NCI-H69 (cell line): ENCODE measurements at places on chromosomes 7 and 10.

DNA sequence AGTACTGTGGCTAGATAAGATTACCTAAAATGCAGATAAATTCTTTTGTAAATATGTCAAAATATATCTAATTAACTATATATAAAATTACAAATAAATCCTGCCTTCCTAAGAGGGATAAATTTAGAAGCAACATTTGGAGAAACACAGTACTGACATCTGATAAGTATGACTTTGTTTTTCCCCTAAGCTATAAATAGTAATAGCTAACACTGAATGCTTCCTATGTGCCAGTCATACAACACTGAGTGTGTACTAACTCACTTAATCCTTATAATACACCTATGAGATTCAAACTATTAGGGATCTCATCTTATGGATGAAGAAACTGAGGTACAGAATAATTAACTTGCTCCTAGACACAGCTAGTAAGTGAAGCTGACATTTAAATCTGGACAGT, 733.4 kb downstream of the MAGI2 start:
- DNase-seq, result no peak

DNA sequence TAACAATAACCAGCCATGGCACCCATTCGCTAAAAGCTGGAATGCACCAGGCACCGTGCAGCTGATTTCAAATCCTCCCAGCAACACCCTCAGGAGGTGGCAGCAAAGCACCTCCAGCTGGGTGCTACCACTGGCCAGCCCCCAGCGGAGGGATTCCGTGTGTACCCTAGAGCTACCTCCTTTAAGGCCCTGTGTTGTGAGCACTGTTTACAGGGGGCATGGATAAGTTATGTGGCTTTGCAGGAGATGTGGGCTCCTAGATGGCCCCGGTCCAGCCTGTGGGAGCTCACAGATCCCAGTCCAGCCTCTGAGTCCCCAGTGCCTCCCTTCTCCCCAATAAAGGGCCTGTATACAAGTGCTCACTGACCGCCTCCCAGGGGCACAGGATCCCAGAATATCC, 27.1 kb downstream of the TNRC18 start:
- no peak for DNase-seq

DNA sequence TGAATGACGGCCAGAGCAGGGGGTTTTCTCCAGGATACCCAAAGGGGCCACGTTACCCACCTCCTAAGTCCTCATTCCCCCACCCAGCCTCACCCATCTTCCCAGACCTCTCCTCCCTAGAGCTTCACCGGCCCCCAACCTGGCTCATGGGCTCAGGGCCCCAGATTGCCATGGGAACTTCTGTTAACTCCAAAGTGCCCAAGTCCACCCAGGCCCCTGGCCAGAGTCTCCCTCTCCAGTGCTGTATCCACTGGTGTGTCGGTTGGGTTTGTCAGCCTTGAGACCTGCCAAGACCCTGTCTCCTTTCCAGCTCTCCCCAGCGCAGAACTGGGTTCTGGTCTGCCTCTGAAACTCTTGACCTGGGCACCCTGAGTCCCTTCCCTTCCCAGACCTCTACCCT, 37.1 kb upstream of the ZMIZ2 start:
- DNase-seq, result no peak

- DNase-seq, result no peak
Measured at GRCh38 chr10:126373147-126373546, 15.1 kb downstream of the ADAM12 start.

DNA sequence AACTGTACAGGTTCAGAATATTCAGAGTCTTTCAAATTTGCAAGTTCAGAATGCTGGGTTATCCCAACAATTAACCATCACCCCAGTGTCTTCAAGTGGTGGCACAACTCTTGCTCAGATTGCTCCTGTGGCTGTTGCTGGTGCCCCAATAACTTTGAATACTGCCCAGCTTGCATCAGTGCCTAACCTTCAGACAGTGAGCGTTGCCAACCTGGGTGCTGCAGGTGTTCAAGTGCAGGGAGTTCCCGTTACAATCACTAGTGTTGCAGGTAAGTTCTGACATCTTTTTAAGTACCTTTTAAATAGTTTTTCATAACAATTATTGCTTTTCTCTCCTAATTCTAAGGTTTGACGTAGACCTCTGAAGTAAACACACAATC, 2.7 kb downstream of the SP4 start:
- DNase-seq, result peak; percentile 52

DNA sequence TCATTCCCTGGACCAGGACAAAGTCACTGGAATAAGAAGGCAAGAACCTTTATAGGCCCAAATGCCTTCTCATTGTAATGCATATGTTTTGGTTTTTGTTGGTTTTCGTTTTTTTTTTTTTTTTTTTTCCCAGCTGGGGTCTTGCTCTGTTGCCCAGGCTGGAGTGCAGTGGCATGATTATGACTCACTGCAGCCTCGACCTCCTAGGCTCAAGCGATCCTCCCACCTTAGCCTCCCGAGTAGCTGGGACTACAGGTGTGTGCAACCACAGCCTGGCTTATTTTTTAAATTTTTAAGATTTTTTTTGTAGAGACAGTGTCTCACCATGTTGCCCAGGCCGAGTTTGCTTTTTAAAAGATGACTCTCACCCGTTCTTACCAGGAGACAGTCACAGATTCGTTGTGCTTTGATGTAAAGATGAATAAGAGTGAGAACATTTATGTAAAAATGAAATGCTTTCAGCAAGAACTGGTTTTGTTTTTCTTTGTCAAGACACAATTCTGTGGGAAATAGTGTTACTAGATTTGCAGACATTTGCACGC, 7.6 kb downstream of the IQCE start:
- no peak for DNase-seq

- DNase-seq, result peak; percentile 66
Measured at GRCh38 chr10:110568055-110568735, 700 bp downstream of the SMC3 start.

- DNase-seq, result peak; percentile 47
Measured at GRCh38 chr7:137753948-137754851, 92.6 kb downstream of the DGKI start.

DNA sequence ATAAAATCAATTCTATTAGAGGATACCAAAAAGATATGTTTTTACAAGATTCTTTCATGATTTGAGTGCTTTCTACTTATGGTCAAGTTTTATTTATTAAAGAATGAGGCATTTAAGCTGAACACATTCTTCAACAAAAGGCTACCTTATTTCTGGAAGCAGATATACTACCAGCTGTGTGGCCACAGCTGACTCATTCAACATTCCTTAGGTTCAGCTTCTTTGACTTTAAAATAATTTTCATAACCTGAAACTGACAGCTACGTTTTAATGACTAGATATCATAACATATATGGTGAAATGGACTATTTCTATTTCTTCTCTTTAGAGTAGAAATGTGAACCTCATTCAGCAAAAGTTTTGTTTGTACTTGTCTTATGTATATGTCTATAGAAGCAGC, 414.2 kb upstream of the SEMA3C start:
- DNase-seq, result no peak

DNA sequence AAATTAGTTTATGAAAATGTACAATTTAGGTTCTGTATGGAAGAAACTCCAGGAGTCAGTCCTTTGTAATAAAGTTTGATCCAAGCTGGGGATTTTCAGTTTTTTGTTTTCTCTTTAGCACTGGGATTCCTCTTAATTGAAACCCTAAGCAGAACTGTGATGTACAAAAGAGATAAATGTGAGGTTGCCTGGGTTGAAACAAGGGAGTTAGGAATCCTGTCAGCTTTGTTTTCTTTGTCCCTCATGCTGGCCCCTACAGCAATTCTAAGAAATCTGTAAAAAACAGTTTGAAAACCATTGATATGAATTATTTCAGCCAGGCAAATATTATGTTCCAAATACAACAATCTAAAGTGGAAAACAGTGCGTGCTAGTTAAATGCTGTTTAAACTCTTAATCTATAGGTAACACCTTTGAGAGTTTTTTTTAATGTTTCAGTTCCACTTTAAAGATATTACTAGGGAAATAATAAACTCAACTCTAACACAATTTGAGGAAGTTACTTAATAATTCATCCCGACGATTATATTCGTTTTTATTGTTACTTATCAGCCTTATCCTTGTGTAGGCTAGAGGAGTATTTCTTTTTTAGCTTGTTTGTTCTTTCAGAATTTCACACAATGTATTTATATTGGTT, 65.3 kb downstream of the SGCE start:
- DNase-seq, result no peak

DNA sequence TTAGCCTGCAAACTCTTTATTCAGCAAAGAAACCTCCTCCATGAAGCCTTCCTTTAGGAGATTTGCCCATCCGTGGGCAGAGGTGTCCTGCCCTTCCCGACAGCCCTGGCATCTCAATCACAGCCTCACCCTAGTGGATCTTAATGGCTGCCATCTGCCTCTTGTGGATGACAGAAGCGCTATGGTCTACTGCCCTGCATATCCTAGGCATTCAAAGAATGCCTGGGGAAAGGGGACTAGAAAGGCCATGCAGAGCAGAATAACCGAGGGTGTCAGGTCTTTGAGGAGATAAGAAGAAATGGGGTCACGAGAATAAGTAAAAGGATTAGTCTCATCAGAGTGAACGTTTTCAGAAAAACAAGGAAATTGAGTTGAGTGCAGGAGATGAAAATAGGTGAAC, 57.7 kb upstream of the SPOCK2 start:
- DNase-seq, result no peak

DNA sequence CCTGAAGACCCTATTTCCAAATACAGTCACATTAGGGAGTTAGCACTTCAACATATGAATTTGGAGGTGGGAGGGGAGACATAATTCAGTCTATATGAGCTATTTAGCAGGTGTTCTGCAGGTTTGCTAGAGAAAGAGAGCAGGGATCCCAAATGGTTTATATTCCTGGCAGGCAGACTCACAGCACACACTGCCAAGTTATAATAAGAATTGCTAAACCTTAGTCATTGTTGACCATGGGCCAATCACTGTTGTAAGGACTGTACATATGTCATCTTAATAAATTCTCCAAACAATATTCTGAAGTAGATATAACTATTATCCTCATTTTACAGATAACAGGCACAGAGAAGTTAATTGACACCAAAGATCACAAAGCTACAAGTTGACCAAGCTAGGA, 1.5 kb upstream of the CCDC3 start:
- DNase-seq, result no peak

GRCh38 chr10:95784279-95784913, 28.4 kb downstream of the ENTPD1 start:
- peak; percentile 5 for DNase-seq

DNA sequence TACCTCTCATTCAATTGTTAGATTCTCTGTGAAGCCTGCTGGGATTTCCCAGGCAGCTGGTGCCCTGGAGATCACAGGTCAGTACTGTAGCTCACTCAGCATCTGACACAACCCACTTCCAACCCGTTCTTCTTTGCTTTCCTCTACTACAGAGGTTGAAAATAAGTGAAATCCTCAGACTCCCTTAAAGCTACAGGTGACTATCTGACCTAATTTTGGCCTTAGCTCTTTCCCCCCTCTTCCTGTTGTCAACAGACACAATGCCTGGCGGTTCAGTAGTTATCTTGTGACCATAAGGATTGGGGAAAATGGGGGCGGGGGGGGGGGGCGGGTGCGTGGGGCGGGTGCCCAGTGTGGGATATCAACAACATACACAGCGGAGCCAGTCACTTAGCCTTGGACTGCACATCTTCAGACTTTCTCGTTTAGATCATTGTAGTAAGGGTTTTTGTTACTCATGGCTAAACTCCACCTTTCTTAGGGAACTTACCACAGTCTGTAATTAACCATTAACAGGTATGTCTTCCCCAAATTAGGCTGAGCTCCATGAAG, 37.8 kb downstream of the MTPN start:
- DNase-seq, result peak; percentile 52

DNA sequence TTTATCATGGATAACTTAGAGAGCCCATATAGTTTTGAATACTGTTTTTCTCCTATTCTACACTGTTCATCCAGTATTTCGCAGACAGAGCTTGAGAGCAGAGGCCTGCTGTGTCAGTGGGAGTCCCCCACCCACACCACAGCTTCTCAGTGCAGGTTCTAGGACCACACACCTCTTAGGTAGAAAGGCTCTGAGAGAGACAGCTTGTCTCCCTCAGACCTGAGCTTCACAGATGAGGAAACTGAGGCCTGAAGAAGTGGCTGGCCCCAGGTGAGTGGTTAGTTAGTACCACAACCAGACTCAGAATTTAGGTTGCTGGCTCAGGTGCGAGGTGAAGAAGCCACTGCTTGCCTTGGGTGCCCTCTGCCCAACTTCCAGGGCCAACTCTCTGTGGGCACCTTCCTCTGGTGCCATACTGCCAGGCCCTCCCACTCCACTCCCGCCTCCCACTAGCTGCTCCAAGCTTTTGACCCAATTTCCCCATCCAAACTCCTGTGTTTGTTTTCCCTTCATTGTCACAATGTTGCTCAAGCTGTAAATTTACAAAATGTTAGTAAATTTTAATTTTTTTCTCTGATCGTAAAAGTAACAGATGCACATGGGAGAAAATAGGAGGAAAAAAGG, 7.6 kb upstream of the HILPDA start:
- DNase-seq, result no peak

GRCh38 chr7:50648570-50649169, 83.5 kb upstream of the DDC start:
- no peak for DNase-seq
